ENCODE measurements at places on chromosomes 7 and 10.

- no peak overlapping the region for H3K4me3 ChIP-seq
- peaks cover 39% of the 10 kb centered on the region for H3K4me1 ChIP-seq
- DNase-seq, result peak; percentile 40
- no peaks in the 10 kb centered on the region for H3K36me3 ChIP-seq
- H3K27me3 ChIP-seq, result no peaks in the 10 kb centered on the region
Observed at GRCh38 chr10:14748441-14748840, 26.3 kb downstream of the FAM107B start.

- H3K4me1 ChIP-seq, result no peaks in the 10 kb centered on the region
- H3K36me3 ChIP-seq, result no peaks in the 10 kb centered on the region
- H3K4me3 ChIP-seq, result no peak overlapping the region
- H3K27me3 ChIP-seq, result no peaks in the 10 kb centered on the region
Observed at GRCh38 chr10:22900841-22901601, 26.8 kb upstream of the ARMC3 start.

DNA sequence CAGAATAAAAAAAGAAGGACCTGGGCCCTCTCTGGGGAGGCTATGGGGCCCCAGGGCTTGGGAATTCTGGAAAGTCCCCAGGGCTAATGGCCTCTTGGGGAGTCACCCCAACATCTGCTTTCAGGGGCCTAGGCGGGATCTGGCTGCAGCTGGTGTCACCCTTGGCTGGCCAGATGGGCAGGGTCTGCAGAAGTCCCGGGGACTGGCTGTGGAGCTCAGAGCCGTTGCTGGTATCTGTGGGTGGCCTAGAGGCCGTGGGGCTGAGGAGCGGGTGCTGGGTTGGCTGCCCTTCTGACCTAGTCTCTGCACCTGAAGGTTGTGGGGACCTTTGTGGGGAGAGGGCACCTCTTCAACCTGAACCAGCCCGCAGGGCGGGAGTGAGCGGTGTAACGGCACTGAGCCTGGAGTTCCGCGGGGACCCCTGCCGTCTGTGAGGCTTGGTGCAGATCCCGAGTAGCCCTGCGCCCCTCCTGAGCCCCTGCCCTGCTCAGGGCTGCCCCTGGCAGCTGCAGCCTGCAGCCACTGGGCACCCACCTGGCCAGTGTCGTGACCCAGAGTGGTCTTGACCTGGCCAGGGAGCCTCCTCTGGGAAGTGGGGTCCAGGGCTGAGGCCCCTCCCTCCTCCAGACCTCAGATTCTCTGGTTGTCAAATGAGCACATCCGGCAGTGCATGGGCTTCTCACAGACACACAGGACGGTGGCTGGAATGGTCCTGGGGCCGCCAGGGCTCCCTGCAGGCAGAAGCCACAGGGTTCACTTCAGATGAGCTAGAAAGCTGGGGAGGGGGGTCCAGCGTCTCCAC is 51.5 kb downstream of the UNCX start:
- no peak overlapping the region for H3K4me3 ChIP-seq
- no peaks in the 10 kb centered on the region for H3K4me1 ChIP-seq
- H3K27ac ChIP-seq, result no peak overlapping the region
- H3K27me3 ChIP-seq, result peaks cover 72% of the 10 kb centered on the region
- DNase-seq, result no peak
- H3K36me3 ChIP-seq, result no peaks in the 10 kb centered on the region

DNA sequence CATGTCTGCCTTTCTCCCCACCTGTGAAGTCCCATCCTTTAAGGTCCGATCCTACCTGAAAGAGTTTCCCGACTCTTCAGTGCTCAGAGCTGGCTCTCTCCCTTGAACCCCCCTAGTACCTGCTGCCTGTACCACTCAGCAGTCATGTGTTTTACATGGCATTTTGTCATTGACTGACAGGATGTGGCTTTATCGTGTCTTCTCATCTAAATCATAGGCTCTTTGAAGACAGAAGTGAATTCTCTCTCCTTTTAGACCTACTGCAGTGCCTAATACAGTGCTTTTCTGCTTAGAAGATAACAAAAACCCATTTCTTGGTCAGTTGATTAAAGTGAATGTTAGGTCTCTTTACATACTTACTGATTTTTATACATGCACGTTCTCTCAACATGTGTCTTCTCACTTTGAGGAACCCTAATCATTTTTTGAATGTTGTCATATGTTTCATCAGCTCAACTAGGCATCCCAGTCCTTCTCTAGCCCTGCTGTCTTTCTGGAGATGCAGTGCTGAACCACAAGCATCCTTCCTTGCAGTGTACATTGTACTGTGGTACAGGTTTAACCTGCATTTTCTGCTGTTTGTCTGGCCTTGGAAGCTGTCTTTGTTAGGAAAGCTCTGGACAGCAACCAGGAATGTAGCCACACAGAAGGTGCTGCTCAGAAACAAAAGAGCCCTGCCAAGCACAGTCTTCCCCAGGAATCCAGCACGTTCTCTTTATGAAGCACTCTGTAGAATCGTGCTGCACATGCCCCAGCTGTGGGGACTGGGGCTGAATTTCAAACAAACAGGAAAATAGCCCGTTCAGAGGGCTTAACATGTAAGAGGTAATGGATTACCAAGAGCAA is 28.1 kb upstream of the LRRC4 start:
- H3K36me3 ChIP-seq, result no peaks in the 10 kb centered on the region
- no peak for DNase-seq
- no peak overlapping the region for H3K27ac ChIP-seq

GRCh38 chr7:139457153-139457946 is 26.1 kb downstream of the KLRG2 start:
- no peak overlapping the region for H3K4me3 ChIP-seq
- no peak for DNase-seq
- peaks cover 16% of the 10 kb centered on the region for H3K27me3 ChIP-seq
- H3K4me1 ChIP-seq, result peaks cover 4% of the 10 kb centered on the region

DNA sequence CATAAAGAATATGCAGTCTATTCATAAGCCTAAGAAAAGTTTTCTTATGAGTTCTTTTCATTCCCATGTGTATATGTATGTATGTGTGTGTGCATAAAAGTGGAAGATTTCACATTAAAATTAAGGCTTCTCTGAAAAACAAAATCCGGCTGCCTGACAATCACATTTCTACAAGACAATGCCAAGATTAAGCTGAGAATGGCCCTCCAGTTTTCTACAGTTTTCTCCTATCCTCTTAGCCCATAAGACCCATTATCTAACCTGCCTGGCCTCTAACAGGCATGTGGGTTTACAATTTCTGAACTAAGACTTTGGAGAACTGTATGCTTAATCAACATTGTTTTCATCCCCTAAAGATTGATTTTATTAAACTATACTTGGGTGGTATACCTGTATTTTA is 446.0 kb upstream of the SEMA3A start:
- peaks cover 10% of the 10 kb centered on the region for H3K4me1 ChIP-seq
- H3K27ac ChIP-seq, result no peak overlapping the region
- no peak overlapping the region for H3K4me3 ChIP-seq
- DNase-seq, result no peak
- no peaks in the 10 kb centered on the region for H3K36me3 ChIP-seq

DNA sequence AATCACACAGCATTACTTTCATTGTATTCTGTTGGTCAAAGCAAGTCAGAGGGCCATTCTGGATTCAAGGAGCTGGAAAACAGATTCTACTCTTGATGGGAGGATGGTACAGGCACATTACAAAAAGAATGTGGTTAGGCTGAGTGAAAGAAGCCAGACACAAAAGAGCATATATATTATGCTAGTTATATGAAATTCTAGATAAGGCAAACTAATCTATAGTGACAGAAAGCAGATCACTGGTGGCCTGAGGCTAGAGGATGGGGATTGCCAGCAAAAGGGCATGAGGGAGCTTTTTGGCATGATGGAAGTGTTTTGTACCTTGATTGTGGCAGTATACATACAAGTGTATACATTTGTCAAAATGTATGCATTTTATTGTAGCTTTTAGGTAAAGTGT is 96.8 kb downstream of the SPAG6 start:
- no peak overlapping the region for H3K27ac ChIP-seq
- H3K4me1 ChIP-seq, result peaks cover 24% of the 10 kb centered on the region
- no peaks in the 10 kb centered on the region for H3K36me3 ChIP-seq
- H3K27me3 ChIP-seq, result peaks cover 3% of the 10 kb centered on the region
- H3K4me3 ChIP-seq, result no peak overlapping the region

DNA sequence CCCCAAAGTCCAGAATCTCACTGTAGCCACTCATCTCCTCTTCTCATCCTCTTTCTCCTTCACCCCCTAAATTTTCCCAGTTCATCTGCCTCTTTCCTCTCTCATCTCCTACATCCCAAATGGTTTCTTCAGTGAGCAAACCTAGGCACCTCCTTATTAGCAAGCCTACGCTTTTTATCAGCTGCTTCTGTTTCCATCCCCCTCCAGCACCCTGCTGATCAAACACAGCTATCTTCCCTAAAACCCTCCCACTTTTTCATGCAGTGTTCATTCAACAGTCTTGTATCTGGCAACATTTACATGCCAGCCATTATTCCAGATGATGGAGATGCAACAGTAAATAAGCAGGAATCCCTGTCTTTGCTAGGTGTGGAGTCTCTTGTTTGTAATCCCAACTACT is 3.3 kb upstream of the ABRAXAS2 start:
- H3K4me3 ChIP-seq, result no peak overlapping the region
- H3K4me1 ChIP-seq, result peaks cover 24% of the 10 kb centered on the region
- no peak overlapping the region for H3K27ac ChIP-seq
- no peaks in the 10 kb centered on the region for H3K27me3 ChIP-seq
- no peaks in the 10 kb centered on the region for H3K36me3 ChIP-seq

Measured in left ventricle myocardium inferior (tissue), 1 donor.